ENCODE measurements at places on chromosomes 7 and 10. TPM values are rescaled to one million over a fixed set of nuclear protein-coding genes. Genes with fewer than 3 reads are reported as not detected.

DNA sequence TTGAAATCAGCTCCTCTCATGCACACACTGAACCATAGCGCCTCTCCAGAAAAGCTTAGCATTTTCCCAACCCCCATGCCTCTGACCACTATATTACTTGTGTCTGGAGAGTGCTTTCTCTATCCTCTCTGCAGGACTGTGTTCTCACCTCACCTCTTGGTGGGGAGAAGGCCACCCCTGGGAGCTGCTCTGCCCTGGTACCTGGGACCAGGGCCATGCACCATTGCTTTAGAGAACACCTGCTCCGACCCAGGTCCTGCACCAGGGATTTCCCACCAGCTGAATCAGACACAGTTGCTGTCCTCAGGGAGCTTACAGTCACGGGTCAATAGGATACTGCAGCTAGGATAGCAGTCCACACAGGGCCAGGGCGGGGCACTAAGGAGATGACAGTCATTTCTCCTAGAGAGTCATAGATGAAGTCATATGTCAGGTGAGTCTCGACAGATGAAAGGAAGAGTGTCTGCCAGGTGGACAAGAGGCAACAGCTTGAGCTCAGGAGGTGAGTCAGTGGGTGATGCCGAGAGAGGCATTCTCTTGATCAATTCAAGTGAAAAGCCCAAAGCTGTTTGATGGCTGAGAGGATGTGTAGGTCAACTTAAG is 619 bp upstream of the LMTK2 start:
- DNase-seq: no peak

DNA sequence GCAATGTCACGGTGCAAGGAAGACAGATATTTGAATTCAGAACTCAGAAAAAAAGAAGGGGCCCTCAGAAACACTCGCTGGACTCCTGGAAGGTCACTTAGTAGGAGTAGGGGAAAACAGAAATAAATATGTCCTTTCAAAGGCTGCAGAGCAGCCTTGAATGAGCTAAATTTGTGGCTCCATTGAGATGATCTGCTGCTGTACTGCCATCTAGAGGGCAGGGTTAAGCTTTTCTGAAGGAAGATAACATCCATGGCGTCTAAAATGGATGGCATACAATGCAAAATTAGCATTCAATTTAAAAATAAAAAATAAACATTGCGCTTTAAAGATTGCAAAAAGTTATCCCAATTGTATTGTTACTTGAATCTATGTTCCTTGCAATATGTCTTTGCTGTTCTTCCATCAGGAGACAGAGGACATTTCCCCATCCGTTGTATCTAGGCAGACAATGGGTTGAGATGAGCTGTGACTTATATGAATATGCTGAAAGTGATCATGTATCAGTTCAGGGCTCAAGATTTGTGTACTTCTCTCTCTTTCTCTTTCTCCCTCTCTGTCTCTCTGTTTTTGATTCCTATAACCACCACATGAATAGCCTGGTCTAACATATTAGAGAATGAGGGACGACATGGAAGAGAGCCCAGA is 642.2 kb downstream of the SH2D4B start:
- DNase-seq: peak; percentile 58

GRCh38 chr10:97048649-97049427 is 136.9 kb downstream of the SLIT1 start:
- peak; percentile 45 for DNase-seq

DNA sequence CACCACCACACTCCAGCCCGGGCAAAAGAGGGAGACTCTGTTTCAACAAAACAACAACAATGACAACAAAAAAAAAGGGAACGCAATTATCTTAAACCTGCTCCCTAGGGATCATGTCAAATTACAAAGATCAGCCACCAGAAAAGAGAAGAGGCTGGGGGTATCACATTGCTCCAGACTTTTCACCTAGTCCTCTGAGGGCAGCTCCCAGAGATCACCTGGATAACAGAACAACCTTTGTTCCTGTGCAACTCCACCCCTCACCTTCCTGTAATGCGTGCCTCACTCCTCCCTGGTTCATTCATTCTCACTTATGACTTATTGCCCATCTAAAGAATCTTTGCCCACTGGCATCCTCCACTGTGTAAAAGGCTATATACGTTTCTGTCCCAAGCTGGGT is 31.8 kb downstream of the SVOPL start:
- DNase-seq: no peak

DNA sequence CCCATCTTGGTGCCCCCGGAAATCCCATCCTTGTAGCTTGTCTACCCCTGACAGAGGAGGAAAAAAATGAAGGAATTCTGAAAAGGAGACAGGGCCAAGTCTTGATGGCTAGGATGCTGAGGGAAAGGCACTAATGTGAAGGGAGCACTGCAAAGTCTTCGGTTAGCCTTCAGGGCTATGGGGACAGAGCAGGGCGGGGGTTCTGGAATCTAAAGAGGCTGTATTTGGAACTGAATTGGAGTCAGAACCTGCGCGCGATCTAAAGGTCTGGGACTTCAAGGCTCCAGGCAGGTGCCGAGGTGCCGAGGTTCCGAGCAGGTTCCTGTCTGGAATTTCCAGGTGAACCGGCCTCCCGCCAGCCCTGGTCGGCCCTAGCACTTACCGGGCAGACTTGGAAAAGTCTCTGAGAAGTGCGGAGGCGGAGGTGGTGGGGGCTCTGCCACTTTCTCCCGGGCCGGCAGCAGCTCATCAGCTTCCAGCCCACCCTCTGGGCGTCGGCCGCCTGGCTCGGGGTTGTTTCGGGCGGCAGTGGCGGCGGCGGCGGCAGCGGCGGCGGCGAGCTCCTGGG is 781 bp downstream of the GBX1 start:
- DNase-seq: peak; percentile 77

Gene TMEM176A
- not detected for total RNA-seq

Gene TAF3
- total RNA-seq: 9.0 TPM

Gene SAMD9
- total RNA-seq: not detected

Gene DOCK1
- total RNA-seq: 56.4 TPM

Data from endodermal cell (in vitro differentiated cells).